Fibroblast of the conjunctiva (primary cell): ENCODE measurements at places on chromosomes 16 and 17.

- no peak for DNase-seq
These were observed 39.1 kb downstream of the HOXB1 start for GRCh38 chr17:48491527-48492273.

- no peak for DNase-seq
These were observed 152.0 kb upstream of the HS3ST3A1 start for GRCh38 chr17:13753771-13754170.

- DNase-seq: peak; percentile 8
These were observed 11.4 kb downstream of the CHST4 start for GRCh38 chr16:71537643-71538042.

- DNase-seq: no peak
These were observed 31.7 kb upstream of the CFAP20 start for GRCh38 chr16:58160855-58161254.

DNA sequence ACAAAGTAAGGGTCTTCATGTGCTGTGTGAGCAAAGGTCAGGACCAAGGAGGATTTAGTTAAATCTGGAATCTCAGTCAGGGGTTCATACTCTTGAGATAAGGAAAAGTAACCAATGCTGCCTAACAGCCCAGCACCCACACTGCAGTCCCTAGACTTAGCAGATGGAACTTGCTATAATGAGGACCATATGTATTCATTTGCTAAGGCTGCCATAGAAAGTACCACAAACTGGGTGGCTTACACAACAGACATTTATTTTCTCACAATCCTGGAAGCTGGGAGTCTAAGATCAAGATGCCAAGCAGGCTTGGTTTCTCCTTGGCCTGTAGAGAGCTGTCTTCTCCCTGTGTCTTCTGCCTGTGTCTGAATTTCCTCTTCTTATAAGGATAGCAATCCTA lies 20.8 kb downstream of the ZP2 start:
- peak; percentile 52 for DNase-seq

DNA sequence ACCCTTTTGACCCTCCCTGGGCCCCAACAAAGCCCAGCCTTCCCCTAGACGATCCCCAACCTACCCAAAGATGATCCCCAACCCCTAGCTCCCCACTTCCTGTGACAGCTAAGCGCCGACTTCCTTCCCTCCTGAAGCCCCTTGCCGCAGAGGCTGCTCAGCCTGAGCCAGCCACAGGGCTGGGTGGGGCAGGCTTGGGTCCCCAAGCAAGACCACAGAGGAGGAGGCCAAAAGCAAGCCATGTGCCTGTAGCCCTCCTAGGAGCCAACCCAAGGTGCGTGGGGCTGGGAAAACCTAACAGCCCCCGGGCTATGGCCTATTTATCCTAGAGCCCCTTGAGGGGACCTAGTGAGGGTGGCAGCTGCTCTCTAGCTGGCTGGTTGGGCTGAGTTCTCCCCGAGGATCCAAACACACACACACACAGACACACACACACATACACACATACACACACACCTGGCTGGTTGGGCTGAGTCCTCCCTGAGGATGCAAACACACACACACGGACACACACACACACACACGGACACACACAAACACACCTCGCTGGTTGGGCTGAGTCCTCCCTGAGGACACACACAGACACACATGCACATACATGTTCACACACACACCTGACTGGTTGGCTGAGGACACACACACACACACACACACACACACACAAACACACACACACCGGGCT lies 4.8 kb downstream of the ARRB2 start:
- DNase-seq: no peak

GRCh38 chr17:57939797-57940196 lies 15.4 kb downstream of the CUEDC1 start:
- DNase-seq: no peak

DNA sequence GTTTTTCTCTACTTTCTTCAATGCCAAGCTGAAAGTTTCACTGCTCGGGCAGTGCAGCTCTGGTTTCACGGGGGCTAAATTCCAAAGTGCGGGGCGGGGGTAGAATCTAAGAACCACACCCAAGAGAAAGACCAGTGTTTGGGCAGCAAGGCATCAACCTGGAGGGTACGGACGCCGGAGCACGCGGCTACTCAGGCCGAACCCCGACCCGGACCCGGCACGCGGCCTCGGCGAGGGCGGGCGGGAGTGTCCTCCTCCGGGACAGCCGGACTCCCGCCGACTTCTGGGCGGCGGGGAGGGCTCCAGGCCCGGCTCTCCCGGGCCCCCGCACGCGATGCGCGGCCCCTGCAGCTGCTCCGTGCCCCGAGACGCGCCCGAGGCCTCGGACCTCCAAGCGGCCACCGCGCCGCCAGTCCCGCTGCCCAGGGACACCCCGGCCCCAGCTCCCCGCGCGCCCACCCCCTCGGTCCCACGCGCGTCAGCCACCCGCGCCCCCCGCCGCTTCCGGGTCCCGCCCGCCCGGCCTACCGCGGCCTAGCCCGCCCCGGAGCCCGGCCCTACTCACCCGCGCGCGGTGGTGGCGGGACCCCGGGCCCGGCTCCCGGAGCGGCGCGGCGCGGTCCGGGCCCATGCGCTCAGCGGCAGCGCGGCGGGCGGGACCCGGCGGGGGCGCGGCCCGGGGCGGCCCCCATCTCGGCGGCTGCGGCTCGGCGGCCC lies 561 bp downstream of the AXIN1 start:
- DNase-seq: no peak

DNA sequence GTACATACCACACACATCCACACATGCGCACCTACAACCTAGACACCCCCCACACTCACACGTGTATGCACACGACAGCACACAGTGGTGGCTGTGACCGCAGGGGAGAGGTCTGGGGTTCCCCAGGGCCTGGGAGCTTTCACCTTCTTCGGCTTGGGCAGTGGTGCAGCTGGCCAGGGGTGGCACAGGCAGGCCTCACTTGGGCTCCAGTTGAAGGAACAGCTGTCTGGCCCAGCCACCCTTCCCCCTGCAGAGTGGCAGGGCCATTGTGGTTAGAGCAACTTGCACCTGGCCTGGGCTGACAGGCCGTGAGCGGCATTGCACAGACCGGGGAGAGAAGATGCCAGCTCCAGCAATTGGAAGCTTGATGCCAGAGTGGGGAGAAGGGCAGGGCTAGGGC lies 114.5 kb upstream of the GSE1 start:
- no peak for DNase-seq

GRCh38 chr17:1493291-1493980 lies 950 bp upstream of the MYO1C start:
- DNase-seq: no peak

GRCh38 chr17:78962345-78962983 lies 17.3 kb downstream of the LGALS3BP start:
- no peak for DNase-seq

- DNase-seq: no peak
These were observed 14.9 kb downstream of the ZNF768 start for GRCh38 chr16:30511509-30511908.

GRCh38 chr17:71431146-71431545 lies 689.7 kb upstream of the SOX9 start:
- DNase-seq: no peak

DNA sequence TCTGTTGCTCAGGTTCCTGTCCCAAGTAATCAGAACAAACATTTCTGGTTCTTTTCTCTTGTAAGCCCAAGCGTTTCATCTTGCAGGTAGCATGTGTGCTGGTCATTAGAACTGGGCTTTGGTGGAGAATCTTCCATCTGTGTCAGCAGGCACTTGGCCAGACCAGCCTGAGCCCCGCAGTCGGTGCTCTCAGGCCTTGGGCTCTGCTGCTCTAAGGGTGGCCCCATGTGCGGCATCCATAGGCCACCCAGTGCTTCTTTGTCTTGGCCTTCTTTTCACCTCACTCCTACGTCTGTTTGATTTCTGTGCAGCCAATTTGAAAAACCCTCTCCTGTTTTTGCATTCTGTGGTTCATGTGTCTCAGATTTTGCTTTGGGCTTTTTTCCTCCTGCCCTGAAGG lies 51.6 kb downstream of the PLD6 start:
- no peak for DNase-seq
